ENCODE measurements at places on chromosomes 7 and 10.
A peak's percentile ranks its signal among the peaks of the same experiment; 100 is the strongest.

DNA sequence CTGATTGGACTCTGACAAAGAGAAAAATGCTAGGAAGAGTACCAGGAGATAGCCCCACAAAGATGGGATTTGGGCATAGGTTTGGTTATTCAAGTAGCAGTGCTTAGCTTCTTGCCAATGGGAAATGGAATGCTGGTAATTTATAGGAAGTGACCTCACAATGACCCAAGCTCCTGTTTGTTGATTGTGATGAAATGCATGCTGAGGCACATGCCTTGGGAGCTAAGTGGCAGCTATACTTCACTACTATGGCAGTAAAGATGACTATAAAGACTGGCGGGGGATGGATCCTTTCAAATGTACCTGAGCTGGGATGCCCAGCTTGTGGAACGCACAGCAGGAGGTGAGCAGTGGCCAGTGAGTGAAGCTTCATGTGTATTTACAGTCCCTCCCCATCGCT lies 153.8 kb downstream of the ZNF22 start:
- no peak for DNase-seq

GRCh38 chr10:124200011-124200410 lies 106.6 kb upstream of the CHST15 start:
- DNase-seq, result no peak

GRCh38 chr7:107160389-107160788 lies 8.4 kb upstream of the HBP1 start:
- no peak for DNase-seq

DNA sequence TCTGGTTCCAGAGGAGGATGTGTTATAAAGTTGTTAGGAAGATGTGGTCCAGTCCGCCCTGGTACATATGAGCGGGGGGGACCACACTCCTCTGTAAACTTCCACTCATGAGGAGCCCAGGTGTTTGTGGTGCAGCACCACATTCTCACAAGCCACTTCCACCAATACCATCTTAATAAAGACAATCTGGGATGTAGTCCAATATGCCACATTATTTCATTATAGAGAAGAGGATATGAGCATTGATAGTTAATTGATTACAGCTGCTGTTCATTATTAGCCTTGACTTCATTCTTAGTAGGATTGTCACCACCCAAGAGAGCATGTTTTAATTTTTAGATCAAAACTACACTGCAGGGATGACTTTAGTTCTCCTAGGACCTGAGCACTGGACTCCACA lies 40.5 kb downstream of the ERCC6 start:
- DNase-seq, result no peak

DNA sequence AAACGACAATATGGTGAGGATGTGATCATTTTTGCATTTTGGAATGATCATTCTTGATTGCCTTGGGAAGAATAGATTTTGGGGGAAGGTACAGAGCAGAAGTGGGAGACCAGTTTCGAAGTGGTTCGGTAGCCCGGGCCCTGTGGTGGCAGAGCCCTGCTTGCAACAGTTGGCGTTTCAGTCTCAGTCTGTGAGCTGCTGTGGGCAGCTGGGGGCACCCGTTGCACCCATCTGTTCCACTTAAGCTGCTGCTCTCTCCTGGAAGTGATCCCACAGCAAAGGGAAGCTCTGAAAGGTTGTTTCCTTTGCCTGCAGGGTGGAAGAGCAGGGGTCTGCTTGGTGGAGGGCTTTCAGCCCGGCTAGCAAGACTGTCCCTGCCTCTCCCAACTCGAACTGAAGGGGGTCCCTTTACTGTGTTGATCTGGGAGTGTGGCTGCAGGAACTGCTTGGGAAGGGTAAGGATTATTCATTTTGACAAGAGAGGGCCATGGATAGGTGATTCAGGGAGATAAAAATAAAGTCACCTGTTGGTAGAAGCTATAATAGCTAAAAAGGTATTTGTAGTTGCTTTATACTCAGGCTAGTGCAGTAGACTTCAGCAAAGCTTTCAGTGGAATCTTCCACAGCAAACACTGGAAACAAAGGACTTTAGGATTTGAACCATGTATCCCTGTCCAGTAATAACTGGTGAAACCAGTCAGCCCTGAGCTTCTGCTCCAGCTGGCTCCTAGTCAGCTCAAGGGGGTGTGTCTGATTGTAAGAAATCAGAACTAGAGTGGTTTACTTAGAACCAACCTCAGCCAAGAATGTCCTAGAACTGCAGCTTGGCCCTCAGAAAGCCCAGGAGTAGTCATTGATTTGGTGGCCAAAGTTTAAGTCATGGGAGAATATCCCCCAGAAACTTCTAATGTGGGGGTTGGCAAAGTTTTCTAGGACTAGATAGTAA lies 53.1 kb upstream of the PDCD4 start:
- no peak for DNase-seq

- DNase-seq, result no peak
Observed at GRCh38 chr7:106346167-106346677, 61.4 kb upstream of the NAMPT start.

DNA sequence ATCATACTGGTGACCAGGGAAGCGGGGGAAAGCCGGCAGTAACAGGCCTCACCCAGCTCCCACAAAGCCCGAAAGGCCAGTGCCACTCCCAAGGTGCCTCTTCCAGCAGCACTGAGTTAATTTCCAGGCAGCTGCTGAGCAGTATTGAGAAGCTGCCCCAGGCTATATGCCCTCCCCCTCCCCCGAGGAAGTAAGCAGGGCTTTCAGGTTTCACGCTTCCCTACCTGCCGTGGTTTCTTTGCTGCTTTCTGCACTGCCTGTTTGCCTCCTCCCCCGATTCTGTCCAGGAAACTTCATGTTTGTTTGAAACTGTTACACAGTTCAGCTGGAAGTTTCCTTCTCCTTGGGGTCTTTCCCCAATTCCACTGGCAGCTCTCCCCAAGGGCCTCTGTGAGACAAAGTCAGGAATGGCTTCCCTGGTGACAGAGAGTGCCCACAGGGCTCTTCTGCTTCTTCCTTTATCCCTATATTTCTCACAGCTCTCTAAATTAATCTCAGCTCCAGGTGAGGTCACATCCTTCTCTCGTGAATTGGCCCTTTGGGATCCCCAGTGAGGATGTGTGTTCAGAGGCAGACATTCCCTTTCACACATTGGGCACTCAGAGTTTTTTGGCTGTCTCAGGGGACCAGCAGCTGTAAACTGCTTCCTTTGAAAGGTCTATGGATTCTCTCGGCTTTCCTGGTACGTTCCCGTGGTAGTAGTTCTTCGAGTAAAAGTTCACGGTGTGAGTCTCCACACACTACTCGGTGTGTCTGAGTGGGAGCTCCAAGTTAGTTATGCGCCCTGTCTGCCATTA lies 19.4 kb downstream of the C1GALT1 start:
- peak; percentile 58 for DNase-seq

DNA sequence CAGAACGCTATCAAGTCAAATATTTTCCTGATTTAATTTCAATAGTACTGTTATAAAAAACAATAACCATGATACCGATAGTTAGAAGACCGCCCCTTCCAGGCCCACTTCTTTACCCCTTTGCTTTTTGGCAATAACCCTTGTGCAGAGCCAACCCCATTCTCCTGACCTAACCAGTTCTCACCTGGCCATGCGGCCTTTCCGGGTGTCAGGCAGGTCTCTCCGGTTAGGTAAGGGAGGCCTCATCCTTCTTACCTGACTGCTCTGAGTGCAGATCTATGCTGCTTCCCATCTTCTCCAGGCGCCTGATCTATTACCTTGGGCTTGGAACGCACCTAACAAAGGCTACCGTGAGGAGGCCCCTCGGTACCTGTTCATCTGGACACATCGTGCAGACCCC lies 26.6 kb downstream of the ZMIZ1 start:
- no peak for DNase-seq

- no peak for DNase-seq
Observed at GRCh38 chr10:13496164-13496563, 32.6 kb downstream of the BEND7 start.

DNA sequence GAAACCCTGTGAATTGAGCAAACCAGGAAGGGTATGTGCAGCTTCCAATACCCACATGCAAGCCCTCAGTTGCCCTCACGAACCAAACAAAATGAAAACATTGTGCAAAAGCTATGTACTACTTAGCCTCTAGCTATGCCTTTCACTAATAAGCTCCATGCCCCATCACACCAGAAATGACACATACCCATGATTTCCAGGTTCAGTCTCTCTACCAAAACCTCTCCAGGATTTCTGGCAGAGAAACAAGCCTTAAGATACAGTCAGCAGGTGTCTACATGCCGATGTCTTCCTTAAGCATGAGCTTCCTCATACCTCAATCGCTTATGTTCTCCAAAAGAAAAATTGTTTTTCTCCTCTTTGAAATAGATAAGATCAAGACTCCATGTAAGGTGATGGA lies 527.8 kb upstream of the AUTS2 start:
- no peak for DNase-seq

All from activated CD8-positive, alpha-beta memory T cell treated with anti-CD3 and anti-CD28 coated beads, Interleukin-2, amount 50 U/mL, for 48 hours (primary cell).